Neural crest cell (in vitro differentiated cells): ENCODE measurements at places on chromosomes 11 and 22.

GRCh38 chr11:24356501-24356900, 140.4 kb upstream of the LUZP2 start:
- no peak for DNase-seq

DNA sequence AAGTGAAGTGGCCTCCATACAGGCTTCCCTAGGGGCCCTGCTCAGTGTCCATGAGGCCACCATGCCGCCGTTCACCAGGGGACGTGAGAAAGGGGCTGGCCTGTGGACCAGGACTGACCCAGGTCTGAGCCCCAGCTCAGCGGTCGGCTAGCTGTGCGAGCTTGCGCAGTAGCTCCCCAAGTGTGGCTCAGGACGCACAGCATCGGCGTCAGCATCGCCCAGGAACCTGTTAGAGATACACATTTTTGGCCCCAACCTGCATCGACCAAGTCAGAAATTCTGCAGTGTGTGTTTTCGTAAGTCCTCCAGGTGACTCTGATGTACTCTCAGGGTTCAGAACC, 429 bp downstream of the TP53AIP1 start:
- no peak for DNase-seq

- DNase-seq = peak; percentile 89
These were observed at the start of gene ARVCF for GRCh38 chr22:20016734-20017621. Gene ARVCF (minus strand): TSS chr22:20016823. CDS start chr22:19990794, 26,029 bp downstream.

DNA sequence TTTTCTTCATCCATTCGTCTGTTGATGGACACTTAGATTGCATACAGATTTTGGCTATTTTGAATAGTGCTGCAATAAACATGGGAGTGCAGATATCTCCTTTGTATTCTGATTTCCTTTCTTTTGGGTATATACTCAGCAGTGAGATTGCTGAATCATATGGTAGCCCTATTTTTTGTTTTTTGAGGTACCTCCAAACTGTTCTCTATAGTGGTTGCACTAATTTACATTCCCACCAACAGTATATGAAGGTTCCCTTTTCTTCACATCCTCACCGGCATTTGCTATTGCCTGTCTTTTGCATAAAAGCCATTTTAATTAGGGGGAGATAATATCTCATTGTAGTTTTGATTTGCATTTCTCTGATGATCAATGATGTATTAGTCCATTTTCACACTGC, 96.1 kb downstream of the PRR5L start:
- DNase-seq = no peak

GRCh38 chr11:110908401-110909105, 196.3 kb upstream of the ARHGAP20 start:
- no peak for DNase-seq

GRCh38 chr11:107696140-107696539, 15.7 kb downstream of the SLN start:
- DNase-seq = no peak
